ENCODE measurements at places on chromosomes 5 and 9.
A peak's percentile ranks its signal among the peaks of the same experiment; 100 is the strongest.

GRCh38 chr9:378263-378662 is 163.6 kb downstream of the DOCK8 start:
- DNase-seq, result no peak

DNA sequence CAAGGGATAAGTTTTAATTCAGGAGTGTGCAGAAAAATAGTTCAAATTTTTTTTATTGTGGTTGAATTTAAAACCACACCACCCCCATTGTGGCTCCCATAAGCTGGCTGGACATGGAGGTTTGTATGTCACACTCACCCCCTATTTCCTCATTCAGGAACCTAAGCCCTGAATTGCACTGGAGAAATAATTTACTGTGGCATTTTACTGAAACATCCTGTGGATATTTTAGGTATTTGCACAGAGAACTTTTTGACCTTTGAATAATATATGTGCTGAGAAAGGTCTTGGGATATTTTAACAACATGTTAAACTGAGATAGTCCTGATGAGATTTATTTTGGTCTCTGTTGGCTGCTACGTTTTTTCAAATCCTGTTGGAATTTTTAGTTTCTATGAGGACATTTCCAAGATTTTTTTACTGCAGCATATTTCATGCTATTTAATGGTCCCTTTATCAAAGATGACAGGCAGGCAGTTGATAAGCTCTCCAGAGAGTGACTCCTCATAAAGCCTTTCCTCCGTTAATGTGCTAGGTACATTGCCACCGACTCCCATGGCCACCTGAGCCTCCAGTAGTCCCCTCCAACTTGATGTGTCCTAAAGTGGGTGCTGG is 51.2 kb upstream of the PALM2AKAP2 start:
- DNase-seq, result no peak

GRCh38 chr5:139565411-139566305 is 4.5 kb downstream of the UBE2D2 start:
- DNase-seq, result peak; percentile 44

- no peak for DNase-seq
These were observed 541.4 kb upstream of the ZNF462 start for GRCh38 chr9:106321394-106322180.

- DNase-seq, result no peak
These were observed 80.7 kb upstream of the TNFAIP8 start for GRCh38 chr5:119275146-119275545.

DNA sequence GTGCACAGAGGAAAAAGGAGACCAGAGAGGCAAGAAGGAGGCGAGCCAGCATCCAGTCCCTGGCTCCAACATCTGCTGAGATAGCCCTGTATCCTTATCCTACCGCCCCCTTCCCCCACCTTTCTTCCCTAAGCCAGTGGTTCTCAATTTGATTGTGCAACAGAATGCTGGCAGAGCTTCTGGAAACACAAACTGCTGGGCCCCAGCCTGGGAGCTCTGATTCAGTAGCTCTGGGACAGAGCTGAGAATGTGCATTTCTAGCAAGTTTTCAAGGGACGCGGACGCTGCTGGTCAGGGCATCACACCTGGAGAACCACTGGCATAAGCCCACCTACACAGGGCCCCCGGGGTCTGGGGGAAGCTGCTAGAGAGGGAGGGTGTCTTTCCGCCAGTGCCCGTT is 21.1 kb downstream of the AK8 start:
- no peak for DNase-seq

- DNase-seq, result no peak
These were observed at the start of gene PCDHA10 for GRCh38 chr5:140855772-140856674. PCDHA10 (plus strand) TSS chr5:140855897; CDS start chr5:140856049, 152 bp downstream.

- DNase-seq, result no peak
These were observed 60.1 kb upstream of the UBAC1 start for GRCh38 chr9:136021171-136021871.

DNA sequence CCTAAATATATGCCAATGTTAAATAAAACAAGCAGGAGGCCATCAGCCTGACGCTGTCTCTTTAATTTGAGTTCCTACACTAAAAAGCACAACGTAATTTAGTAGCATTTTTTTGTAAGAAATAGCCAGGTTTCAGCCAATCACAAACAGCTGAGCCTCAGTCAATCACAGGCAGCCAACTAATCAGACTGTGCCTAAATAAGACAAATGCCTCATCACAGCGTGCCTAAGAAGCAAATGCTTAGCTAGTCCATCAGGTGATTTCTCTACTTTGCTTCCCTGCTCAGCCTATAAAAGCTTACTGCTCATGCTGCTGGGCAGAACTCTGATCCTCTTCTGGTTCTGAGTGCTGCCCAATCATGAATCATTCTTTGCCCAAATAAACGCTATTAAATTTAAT is 38.3 kb upstream of the RORB start:
- no peak for DNase-seq

DNA sequence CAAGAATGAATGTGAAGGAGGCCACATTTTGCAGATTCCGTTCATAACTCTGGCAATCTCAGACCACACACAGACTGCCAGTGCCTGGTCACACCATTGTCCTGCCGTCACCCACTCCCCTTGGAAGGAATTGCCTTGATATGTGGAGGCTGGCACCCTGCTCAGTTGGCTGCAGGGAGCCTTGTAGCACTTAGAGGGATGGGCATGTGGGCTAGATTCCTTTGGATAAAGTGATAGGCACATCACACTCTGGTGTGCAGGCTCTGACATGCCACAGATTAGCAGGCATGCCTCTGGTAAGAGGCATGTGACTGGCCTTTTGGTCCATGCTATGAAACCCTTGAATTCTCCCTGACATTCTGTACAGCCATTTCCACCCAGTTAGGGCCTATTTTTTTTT is 254.6 kb upstream of the PIK3R1 start:
- DNase-seq, result no peak

GRCh38 chr5:107342371-107342770 is 328.4 kb downstream of the EFNA5 start:
- DNase-seq, result no peak

DNA sequence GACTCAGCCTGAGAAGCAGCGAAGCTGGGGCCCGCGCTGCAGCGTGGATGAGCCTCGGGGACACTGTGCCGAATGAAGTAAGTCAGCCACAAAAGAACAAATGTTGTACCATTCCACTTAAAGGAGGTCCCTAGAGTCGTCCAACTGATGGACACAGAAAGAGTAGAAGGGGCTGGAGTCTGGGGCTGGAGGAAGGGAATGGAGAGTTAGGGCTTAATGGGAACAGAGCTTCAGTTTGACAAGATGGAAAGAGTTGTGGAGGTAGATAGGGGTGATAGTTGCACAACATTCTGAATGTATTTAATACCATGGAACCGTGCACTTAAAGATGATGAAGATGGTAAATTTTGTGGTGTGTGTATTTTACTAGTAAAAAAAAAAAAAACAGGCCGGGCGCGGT is 119.9 kb downstream of the EHMT1 start:
- DNase-seq, result no peak

- no peak for DNase-seq
These were observed 5.1 kb downstream of the ARL14EPL start for GRCh38 chr5:116037236-116037822.

DNA sequence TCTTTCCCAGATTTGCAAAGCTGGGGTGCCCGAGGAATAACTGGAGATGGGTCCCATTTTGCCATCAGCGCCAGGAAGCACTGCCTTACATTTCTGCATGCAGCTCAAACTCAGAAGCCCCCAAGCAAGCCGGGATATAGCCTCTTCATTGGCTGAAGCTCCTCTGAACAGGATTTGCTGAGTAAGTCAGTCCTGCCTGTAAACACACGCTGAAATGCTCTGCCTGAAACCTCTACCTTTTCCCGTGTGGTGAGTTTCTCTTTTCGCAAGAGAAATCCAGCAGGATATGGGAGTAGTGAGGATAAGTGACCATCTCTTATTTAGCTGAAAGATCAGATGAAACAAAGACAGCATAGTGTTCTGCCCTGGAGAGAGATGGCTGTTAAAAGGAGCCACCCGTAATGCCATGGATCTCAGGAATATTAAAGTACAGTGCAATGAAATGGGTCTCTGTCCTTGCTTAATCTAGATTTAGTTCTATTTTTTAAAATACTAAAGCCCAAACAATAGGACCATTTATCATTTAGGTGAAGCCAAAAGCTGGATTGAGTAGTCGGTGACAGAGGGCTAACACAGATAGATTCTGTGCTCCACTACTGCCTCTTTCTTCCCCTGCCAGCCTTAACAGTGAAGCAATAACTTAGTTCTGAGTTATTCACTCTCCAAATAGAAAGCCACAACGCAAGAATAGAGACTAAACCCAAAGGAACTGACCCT is 177.5 kb upstream of the PPP2R2B start:
- no peak for DNase-seq

Data from CD4-positive, alpha-beta T cell (primary cell).